Myocyte (in vitro differentiated cells): ENCODE measurements at places on chromosomes 3 and 15.

GRCh38 chr3:182364723-182365650 lies 428.3 kb upstream of the ATP11B start:
- DNase-seq, result peak; percentile 73

DNA sequence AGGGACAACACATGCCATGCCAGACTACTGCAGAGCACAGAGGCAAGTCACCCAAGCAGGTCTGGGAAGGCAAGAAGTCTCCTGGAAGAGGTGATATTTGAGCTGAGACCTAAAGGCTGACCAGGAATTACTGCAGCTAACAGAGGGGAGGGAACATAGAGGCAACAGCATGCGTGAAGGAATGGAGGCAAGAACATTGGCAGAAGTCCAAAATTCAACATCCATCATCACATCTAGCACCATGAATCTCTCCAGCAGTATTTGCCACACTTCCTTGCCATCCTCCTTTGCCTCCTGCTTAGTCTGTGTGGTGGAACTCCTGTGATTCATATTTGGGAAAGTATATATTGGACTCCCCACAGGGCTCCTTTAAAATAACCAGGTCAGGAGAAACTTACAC lies 870 bp upstream of the TSEN2 start:
- DNase-seq, result no peak

DNA sequence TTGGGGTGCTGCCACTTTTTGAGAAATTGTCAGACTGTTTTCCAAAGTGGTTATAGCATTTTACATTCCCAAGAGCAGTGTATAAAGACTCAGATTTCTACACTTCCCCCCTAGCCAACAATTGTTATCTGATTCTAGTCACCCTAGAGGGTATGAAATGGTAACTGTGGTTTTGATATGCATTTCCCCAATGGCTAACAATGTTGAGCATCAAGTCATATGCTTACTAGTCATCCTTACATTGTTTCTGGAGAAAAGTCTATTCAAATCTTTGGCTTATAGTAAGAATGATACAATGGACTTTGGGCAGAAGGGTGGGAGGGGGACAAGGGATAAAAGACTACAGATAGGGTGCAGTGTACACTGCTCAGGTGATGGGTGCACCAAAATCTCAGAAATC lies 73.3 kb downstream of the CSNK1G1 start:
- DNase-seq, result peak; percentile 5

GRCh38 chr3:154783521-154783931 lies 296.6 kb upstream of the MME start:
- no peak for DNase-seq

DNA sequence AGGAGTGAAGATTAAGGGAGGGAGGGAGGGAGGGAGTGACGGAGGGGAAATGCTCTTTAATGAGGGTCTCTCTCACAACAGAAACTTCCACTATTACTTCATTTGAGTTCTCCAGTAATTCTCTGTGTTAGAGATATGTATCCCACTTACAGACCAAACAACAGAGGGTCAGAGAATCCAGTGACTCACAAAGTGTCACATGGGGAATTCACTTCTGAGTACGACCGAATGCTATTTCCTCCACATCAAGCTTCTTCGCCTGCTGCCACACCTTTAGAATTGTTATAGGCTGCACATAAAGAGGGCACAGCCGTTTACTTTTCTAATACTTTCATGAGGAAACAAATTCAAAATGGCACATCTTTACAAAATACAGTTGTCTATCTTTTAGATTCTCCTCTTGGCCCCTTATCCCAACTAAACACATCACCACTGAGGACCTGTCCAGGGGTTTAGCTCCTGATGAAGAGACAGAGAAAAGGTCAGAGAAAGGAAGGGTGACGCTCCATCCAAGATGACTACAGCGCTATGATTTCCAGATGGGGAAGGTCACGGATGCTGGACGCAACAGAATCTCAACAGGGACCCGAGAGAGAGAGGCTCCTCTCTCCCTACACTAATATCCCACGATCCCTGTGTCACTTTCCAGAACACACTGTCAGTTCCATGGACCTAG lies 119.0 kb downstream of the XXYLT1 start:
- DNase-seq, result peak; percentile 20

GRCh38 chr15:70299931-70300869 lies 202.5 kb upstream of the TLE3 start:
- no peak for DNase-seq

- DNase-seq, result peak; percentile 26
Measured at GRCh38 chr15:89364741-89365450, 30.3 kb upstream of the POLG start.

DNA sequence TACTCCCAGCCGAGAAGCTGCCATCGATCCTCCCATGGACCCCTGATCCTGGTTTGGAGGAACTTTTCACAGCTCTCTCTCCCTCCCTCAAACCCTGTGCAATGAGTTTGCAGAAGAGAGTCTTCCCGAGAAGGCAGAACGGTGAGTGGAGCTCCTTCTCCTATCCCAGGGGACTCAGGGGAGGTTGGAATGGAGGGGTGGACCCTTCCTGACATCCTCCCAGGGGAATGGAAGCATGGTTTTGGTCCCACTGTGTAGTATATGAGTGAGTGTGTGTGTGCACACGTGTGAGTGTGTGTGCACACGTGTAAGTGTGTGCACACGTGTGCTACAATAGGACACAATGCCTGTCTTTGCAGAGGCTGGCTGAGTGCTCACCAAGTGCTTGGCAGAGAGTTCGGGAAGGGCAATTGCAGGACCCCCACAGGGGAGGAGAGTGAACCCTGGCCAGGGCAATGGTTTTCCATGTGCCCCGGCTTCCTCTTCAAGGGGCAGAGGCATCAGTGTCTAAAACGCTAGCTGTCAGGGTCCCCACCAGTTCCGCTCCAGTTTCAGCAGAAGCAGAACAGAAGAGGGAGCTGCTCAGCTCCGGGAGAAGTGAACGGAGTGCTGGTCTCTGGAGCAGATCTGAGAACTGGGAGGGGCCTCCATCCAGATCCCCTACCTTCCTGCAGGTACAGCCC lies 13.8 kb upstream of the IL16 start:
- DNase-seq, result no peak

GRCh38 chr3:156910022-156910421 lies 83.9 kb downstream of the LEKR1 start:
- no peak for DNase-seq

DNA sequence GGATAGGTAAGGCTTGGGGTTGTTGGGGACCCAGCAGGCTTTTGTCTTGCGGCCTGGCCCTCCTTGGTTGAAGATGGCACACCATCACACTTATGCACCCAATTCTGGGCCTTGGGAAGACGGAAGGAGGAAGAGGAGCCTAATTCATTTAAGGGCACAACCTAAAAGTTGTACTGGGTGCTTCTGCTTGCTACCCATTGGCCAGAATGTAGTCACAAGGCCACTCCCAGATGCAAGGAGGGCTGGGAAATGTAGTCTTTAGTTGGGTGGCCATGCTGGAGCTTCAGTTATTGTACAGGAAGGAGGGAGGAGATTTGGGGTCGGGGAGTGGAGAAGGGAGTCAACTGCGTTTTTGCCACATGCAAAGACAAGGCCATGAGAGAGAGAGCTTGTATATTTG lies 109.2 kb downstream of the TMEM266 start:
- DNase-seq, result peak; percentile 38

GRCh38 chr3:186599142-186599784 lies 13.6 kb upstream of the AHSG start:
- no peak for DNase-seq

DNA sequence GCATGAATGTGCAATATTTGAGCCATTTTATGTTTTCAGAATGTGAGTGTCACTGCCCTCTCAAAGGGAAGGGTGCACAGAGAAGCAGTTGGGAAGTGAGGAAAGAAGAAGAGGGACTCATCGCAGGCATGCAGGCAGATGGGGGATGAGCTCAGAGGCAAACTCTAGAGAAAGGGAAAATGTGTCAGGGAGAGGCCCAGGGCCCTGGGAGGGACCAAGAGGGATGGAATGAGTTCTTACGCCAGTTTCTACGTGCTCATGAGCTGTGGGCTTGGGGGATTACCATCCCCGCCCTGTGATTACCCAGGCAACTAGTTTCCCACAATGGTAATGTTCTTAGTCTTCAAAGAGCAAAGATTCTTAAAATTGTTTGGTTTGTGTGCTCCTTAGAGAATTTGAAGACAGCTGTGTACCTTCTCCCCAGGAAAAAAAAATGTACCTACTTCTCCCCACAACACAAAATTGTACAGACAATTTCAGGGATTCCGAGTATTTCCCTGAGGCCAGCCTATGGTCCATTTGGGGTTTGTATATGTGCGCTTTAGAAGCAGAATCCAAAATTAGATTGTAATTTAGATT lies 17.8 kb downstream of the GCSAM start:
- peak; percentile 44 for DNase-seq

- DNase-seq, result no peak
Measured at GRCh38 chr3:100338911-100339310, 4.4 kb downstream of the NIT2 start.

DNA sequence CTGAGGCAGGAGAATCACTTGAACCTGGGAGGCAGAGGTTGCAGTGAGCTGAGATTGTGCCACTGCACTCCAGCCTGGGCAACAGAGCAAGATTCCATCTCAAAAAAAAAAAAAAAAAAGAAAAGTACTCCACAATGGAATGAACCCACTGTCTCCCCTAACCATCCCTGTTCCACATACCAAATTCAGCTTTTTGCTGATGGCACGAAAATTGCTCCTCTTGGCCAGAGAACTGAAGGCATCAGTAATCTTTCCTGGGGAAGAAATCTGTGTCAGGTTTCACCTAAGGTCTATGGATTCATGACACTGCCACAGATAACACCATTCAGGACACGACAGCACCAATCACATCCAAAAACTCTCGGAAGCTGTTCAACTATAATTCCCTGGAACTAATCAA lies 6.9 kb upstream of the PRC1 start:
- no peak for DNase-seq

GRCh38 chr15:80697075-80697685 lies 2.1 kb downstream of the ABHD17C start:
- no peak for DNase-seq

- DNase-seq, result no peak
Measured at GRCh38 chr3:14431452-14431916, 29.1 kb downstream of the SLC6A6 start.

- no peak for DNase-seq
Measured at GRCh38 chr3:61029194-61029593, 222.1 kb downstream of the FHIT start.

GRCh38 chr3:129422897-129423296 lies 5.5 kb downstream of the EFCAB12 start:
- no peak for DNase-seq

- no peak for DNase-seq
Measured at GRCh38 chr3:180311242-180311641, 274.5 kb upstream of the PEX5L start.

- DNase-seq, result no peak
Measured at GRCh38 chr3:63959146-63959545, 47.0 kb upstream of the SCAANT1 start.

DNA sequence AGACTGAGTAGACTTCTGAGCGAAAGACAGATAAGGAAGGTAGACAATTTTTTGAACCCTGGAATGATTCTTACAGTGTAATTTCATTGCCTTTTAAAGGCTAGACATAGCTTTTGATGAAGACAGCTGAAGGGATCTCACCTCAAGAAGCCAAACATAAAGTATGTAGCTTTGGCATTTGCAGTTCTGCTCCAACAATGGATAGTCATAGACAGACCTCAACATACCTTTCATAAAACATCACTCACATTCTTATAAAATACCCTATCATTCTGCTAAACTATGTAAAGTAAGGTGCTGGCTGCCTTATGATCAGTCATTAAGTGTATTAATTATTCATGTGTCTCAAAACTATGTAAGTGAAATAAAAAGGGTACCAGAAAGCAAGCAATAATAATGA lies 70.0 kb downstream of the UBE3A start:
- DNase-seq, result no peak

GRCh38 chr3:182637350-182638110 lies 155.8 kb upstream of the ATP11B start:
- DNase-seq, result no peak

DNA sequence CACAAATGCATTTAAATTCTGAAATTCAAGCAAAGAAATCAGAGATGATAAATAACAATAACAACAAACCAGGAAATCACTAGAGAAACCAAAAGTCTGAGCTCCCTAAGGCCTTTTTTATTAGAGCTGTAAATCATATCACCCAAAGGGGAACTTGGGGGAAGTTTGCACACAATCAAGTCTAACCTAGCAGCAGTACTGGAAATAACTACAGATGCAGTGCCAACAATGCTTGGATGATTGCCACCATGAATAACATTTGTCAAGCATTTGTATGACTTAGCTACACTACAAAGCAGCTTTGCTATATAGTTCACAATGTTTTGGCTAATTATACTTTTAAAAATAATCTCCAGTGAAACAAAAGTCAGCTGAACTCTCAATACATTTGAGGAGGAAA lies 27.8 kb downstream of the SHQ1 start:
- DNase-seq, result peak; percentile 82

GRCh38 chr3:116281313-116282143 lies 163.8 kb downstream of the LSAMP start:
- DNase-seq, result no peak

DNA sequence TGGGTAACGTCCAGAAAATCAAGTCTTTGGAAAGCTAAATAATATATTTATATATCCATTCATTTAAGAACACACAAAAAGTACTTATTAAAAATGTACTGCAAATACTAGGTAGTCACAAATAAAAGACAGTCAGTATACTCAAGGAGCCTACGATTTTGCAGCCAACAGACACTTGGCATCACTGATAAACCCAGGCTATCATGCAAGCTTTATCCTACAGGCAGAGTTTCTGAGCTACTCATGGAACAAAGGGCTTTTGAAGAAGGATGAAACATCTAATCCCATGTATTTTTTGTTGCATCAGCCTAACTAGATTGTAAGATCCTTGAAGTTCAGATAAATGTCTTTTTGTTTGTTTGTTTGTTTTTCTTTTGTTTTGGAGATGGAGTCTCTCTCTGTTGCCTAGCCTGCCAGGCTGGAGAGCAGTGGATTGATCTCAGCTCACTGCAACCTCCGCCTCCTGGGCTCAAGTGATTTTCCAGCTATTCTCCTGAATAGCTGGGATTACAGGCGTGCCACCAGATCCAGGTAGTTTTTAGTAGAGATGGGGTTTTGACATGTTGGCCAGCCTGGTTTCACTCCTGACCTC lies 319.4 kb upstream of the MDFIC2 start:
- no peak for DNase-seq

DNA sequence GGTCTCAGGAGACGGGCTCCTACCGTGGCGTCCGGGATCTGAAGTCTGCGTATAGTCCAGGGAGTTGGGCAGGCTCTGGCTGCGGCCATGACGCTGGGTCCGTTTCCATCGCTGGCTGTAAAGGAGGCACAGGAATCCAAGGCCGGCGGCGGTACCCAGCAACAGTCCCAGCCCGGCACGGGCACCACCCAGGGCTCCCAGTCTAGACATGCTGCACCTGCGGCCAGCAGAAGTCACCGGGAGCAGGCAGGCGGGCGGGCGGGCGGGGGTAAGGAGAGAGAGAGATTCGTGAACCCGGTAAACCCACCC lies 526 bp downstream of the RMDN3 start:
- DNase-seq, result no peak

- no peak for DNase-seq
Measured at GRCh38 chr3:125152951-125153350, 59.6 kb downstream of the SLC12A8 start.

- no peak for DNase-seq
Measured at GRCh38 chr3:22007368-22007767, 256.4 kb upstream of the ZNF385D start.

GRCh38 chr15:39792844-39793335 lies 10.2 kb upstream of the FSIP1 start:
- no peak for DNase-seq

- no peak for DNase-seq
Measured at GRCh38 chr3:194809382-194809781, 123.7 kb downstream of the FAM43A start.

- DNase-seq, result no peak
Measured at GRCh38 chr3:180571831-180572598, 29.9 kb upstream of the TTC14 start.

- DNase-seq, result peak; percentile 32
Measured at GRCh38 chr3:49470714-49471420, 800 bp downstream of the DAG1 start.
